ENCODE measurements at places on chromosomes 4 and X.

GRCh38 chr4:25938366-25938765 lies 24.3 kb downstream of the SMIM20 start:
- no peak for DNase-seq

DNA sequence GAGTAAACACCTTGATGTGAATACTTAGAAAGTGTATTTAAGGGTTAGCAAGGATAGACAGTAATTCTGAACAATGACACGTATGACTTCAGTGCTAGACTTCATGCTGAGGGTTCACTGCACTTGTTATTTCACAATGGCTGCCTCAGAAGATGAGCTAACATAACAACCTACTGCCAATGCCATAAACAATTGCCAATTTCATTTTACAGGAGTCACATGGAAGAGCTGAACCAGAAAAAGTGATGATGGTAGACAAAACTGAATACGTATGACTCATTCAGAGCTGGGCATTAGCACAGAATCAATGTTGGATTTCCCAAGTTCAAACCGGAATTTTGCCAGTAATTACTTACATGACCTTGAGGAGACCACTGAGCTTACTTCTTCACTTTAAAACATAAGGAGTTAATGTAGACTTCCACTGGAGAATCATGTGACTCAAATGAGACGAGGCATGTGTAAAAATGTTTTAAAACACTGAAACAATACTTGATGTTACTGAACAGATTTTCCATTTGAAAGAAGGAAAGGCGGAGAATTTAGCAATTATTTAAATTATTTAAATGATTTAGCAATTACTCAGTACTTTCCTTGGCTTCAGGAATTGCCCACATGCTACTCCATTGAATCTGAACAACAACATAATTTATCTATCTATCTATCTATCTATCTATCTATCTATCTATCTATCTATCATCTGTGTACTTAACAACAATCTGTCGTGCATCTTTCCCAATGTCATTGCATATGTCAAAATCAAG lies 868.5 kb upstream of the SLIT2 start:
- no peak for DNase-seq

- no peak for DNase-seq
Measured at GRCh38 chrX:40062525-40063155, 35.1 kb downstream of the BCOR start.

GRCh38 chr4:122992057-122992456 lies 69.7 kb upstream of the NUDT6 start:
- DNase-seq: no peak

DNA sequence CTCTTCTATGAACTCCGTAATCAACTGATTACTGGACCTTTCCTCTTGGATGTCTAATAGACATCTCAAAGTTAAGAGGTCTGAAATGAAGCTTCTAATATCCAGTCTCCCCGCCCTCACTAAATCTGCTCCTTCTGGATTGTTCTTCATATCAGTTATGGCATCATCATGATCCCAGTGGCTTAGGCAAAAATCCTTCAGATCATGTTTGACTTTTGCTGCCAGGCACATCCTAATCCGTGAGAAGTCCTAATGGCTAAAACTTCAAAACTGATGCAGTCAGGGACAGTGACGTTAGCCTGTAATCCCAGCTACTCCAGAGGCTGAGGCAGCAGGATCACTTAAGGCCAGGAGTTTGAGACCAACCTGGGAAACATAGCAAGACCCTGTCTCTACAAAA lies 55.1 kb upstream of the GUCY1A1 start:
- DNase-seq: no peak

- no peak for DNase-seq
Measured at GRCh38 chrX:49845701-49846403, 16.7 kb downstream of the PAGE4 start.

DNA sequence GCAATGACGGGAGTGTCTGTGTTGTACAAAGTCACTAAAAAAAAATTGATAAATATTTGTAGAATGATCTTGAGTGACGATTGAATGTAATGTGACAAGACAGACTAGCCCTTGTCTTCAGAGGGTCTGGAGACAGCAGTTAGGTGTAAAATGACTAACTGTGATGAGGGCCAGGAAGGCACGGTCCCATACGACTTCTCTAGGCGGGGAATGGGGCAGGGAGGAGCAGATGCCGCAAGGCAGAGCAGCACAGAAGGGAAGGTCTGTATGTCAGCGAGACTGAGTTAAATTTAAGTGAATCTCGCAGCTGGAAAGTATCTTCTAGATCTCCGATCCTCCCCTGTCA lies 405 bp downstream of the CENPE start:
- DNase-seq: no peak

- no peak for DNase-seq
Measured at GRCh38 chr4:26029568-26030131, 115.6 kb downstream of the SMIM20 start.

GRCh38 chr4:102500696-102501446 lies at the start of gene NFKB1:
Gene NFKB1, plus strand, starts transcription at chr4:102501359. Its CDS starts 24,160 bp downstream, at chr4:102525519.
- DNase-seq: no peak

GRCh38 chrX:134459683-134460004 lies 321 bp upstream of the HPRT1 start:
- no peak for DNase-seq

DNA sequence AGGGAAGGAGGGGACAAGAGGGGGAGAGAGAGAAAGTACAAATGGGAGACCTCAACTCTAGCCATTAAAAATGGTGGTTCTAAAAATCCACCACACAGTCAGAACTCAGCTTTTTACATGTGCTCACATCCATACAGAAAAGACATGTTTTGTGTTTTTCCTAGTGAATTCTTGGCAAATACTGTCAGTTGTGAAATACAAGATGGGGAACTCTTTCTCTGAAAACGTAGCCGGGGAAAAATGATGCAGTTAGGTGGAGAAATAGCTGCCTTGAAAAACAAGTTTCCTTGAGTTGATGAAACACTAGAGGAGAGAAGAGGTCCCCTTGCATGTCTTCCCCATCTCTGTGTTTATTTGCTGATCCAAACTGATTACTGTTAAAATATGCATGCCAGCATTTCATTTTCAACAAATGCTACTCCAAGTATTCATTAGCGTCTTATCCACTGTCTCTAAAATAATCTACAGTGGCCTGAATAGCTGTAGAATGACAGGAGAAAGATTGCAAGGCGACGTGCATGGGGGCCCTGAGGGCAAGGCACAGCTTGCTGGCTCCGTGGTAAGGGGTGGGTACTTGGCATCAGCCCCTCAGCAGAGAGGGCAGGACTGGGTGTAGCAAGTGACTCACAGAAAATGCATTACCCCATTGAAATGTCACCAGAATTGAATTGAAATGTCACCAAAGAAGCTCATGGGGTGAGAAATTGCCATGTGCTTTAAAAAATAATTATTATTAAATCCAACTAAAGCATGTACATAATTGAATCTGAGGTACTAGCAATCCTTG lies 48.1 kb upstream of the TBL1X start:
- no peak for DNase-seq

DNA sequence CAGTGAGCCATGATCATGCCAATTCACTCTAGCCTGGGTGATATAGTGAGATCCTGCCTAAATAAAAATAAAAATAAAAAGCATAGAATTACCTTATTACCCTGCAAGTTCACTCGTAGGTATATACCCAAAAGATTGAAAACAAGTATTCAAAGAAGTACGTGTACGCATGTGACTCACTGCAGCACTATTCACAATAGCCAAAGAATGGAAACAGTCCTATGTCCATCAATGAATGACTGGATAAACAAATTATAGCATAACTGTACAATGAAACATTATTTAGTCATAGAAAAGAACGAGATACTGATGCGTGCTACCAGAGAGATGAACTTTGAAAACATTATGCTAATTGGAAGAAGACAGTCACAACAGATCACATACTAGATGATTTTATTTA lies 204.6 kb upstream of the DIAPH2 start:
- no peak for DNase-seq

- DNase-seq: no peak
Measured at GRCh38 chr4:93018806-93019205, 715.0 kb downstream of the GRID2 start.

DNA sequence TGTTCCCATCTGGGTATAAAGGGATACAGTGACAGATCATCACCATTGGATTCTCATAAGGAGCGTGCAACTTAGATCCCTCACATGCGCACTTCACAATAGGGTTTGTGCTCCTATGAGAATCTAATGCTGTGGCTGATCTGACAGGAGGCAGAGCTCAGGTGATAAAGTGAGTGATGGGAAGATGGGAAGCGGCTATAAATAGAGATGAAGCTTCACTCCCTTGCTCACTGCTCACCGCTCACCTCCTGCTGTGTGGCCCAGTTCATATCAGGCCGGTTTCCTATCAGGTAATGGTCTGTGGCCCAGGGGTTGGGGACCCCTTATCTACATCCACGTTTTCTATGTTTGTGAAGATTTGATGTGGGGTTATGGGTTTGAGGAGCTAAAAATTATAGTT lies 43.7 kb downstream of the FAT4 start:
- no peak for DNase-seq

- no peak for DNase-seq
Measured at GRCh38 chrX:135543924-135544323, 23.5 kb downstream of the INTS6L start.

DNA sequence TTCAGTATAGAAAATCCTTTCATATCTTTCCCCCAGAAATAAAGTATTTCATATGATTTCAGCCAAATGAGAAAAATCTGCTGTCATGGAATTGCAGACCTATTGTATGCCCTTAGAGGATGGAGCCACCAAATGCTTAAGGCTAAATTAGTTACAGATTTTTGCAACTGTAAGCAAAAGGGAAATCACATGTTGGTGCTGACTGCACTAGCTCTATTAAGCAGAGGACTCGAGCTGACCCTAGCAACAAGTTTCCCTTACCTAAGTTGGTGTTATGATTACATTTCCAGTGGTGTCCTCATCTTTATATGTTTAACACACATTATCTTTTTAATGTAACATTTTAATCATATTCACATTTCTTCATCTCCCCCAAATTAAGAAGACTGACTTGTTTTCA lies 58.3 kb upstream of the DOCK11 start:
- DNase-seq: no peak

DNA sequence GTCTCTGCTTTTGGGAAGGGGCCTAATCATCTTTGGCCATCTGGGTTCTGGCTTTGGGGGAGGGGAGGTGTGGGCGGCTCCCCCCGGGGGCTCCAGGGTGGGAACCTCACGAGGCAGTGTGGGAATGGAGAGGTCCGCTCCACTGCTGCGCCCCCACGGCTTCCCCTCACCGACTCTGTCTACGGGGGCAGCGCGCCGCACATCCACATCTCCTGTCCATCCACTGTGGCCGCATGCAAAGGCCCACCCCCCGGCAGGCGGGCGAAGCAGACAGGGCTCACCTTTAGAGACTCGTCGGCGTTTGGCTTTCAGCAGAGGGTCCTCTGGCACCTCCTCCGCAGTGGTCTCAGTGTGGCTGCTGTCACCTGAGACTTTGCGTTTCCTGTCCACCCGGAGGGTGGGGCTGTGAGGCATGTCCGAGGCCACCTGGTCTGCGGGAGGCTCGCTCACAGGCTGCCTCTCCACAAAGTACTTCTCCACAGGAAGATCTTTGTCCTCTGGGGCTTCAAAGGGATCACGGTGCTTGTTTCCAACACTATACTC lies 33.6 kb downstream of the BCOR start:
- no peak for DNase-seq

DNA sequence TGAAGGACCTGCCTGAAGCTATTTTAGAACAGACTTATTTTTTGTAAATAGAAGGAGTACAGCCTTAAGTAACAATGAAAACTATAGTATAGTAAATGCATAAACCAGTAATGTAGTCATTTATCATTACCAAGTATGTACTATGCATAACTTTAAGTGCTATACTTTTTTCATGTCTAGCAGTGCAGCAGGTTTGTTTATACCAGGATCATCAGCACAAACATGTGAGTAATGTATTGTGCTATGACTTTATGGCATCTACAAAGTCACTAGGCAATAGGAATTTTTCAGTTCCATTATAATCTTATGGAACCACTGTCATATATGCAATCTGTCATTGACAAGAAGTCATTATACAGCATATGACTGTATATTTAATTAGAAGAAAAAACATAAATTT lies 3.4 kb upstream of the ODAPH start:
- no peak for DNase-seq

- no peak for DNase-seq
Measured at GRCh38 chr4:121070696-121071639, 1.4 kb downstream of the NDNF start.

DNA sequence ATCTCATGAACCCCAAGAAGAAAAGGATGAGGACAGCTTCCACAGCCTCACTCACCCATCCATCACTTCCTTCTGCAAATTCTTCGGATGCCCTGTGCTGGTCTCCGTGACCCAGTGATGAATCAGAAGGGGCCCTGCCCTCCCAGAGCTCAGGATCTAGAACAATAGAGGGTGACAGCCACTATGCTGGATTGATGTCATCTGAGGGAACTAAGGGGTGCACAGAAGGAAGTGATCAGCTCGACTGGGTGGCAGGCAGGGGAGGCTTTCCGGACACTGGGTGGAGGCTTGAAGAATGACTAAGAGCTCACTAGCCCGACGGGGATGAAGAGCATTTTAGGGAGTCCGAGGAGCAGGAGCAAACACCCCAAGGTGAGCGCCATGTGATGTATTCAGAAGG lies 1.4 kb upstream of the ZNF185 start:
- no peak for DNase-seq

DNA sequence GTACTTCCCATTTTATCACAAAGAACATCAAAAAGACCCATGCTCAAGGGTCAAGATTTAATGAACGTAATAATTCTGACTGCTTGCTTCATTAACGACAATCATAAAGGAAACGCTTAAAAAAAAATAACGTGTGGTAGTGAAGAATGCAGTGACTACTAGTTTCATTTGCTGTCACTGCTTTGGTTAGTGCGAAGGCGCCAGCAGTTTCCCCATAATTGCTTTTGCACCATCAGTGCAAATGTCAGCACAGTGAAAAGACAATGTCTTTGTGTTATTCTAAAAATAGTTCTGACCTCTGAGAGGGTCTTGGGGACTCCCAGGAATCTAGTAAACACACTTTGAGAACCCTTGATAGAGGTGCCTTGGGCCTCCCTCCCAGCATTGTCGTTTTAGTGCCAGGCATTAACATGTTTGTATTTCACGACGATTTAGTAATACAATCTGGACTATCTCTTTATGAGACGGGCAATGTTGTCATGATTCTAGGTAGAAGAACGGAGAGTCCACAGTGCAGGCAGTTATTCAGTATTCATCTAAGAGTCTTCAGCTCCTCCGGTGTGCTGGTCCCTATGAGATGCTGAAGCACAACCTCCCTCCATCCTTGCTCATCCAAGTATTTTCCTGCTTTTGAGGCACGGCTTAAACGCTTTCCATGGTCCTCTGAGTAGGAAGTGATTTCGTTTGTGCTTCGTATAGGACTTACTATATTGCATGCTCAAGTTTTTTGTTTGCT lies 71.0 kb downstream of the AFF1 start:
- no peak for DNase-seq

- DNase-seq: no peak
Measured at GRCh38 chr4:149108626-149109025, 666.4 kb upstream of the NR3C2 start.

GRCh38 chr4:76233529-76233928 lies 18.0 kb upstream of the FAM47E start:
- DNase-seq: no peak

GRCh38 chr4:80098635-80099034 lies 25.6 kb upstream of the ANTXR2 start:
- no peak for DNase-seq
